ENCODE measurements at places on chromosomes 6 and 20.

DNA sequence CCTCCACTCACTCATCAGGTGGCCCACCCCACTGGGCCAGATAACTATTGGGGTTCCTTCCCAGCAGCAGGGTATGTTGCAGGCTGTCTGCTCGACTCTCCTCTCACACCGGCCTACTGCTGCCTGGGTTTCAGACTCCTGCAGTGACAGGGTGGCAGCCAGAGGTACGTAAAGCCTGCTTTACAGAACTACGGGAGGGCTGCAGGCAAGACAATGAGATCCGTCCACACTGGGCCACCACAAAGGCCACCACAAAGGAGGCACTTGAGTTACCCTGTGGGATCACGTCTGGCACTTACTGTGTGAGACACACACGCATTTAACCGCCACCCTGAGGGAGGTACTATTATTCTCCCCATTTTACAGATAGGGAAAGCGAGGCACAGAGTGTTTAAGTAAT, 78.5 kb downstream of the NFATC2 start:
- no peak for DNase-seq

- no peak for DNase-seq
These were observed 171.3 kb downstream of the GRM1 start for GRCh38 chr6:146200176-146200575.

- DNase-seq, result no peak
These were observed 194.8 kb downstream of the MAFB start for GRCh38 chr20:40494248-40494647.

GRCh38 chr20:58194175-58194791, 34.2 kb downstream of the ANKRD60 start:
- no peak for DNase-seq

DNA sequence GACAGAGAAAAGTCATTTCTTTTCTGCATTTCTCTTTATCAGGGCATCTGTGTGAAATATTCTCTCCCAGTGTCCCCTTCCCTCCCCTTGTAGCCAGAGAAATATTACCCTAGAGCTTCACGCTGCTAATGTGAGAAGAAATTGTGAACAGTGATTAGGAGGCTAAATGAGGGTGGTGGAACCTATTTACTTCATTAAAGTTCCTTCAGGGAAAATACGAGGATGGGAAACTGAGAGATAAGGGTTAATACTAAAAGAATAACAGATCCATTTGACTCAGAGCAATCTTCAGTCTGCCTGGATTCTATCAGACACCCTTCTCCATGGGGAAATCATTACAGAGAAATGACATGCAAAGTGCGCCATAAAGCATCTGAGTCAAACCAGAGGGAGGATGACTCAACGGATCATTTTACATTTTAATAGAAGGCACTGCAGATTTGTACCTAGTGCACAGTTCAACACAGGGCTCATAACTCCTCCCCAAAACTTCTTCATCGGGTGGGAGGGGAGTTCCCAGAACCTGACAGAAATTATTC, 131.3 kb downstream of the GJA10 start:
- DNase-seq, result no peak

All from HT-29 (cell line).